NCI-H1417 (cell line): ENCODE measurements at places on chromosomes 13 and 19.

DNA sequence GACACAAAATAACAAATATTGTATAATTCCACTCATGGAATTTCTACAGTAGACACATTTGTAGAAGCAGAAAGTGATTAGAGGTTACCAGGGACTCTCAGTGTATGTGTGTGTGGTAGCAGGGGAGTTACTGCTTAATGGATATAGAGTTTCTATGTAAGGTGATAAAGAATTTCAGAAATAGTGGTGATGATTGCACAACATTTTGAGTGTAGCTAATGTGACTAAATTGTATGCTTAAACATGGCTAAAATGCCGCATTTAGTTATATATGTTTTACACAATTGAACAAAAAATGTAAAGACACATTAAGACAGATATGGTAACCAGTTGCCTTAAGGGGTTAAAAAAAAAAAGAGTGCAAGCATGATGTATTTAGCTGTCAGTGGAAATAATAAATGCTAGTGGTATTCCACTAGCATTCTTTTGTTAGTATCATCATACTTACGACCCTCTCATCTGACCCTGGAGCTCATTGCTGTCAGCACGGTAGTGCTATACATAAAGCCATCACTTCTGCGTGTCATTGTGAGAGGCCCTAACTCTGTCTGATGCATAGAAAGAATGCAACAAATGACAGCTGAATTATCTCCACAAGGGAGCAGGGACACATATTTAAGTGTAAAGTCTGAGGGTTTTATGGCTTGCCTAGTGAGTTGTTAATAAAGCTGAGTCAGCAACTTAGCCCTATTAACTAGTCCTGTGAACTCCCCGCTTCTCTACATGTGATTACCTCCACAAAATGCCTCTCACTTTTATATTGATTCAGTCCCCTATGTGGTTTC lies 134.1 kb upstream of the RXFP2 start:
- no peak for DNase-seq

DNA sequence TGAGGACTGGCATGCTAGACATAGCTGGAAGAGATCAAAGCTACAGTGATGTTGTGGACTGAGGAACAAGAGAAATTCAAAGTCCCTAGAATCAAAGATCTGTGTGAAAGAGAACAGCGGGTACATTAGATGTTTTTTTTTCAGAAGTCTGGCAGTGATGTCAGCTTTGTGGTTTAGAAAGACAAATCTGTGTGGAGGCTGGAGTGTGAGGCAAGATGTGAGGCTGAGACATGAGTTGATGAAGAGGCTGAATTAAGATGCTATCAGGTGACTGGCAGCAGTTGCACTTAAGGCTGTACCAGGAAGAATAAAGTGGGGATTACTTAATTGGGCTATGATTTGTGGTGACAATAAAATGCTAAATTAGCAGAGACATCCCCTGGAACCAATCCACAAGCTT lies 46.5 kb downstream of the DNAJC3 start:
- no peak for DNase-seq

DNA sequence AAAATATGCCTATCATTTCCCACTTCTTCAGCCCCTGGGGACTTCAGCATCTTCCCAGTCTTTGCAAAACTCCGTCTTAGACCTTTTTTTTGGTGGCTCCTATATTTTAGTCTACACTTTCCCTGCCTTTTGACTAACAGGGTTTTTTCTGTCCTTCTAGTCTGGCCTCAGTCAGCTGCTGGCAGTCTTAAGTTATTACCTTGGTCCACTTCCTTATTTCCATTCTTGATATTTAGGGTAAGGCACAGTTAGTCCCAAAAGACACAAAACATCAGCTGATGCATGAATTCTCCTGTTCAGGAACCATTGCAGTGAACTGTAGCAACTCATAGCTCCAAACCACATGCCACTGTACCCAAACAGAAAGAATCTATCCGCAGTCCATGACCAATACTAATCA lies 234.6 kb upstream of the RFC3 start:
- DNase-seq: no peak

DNA sequence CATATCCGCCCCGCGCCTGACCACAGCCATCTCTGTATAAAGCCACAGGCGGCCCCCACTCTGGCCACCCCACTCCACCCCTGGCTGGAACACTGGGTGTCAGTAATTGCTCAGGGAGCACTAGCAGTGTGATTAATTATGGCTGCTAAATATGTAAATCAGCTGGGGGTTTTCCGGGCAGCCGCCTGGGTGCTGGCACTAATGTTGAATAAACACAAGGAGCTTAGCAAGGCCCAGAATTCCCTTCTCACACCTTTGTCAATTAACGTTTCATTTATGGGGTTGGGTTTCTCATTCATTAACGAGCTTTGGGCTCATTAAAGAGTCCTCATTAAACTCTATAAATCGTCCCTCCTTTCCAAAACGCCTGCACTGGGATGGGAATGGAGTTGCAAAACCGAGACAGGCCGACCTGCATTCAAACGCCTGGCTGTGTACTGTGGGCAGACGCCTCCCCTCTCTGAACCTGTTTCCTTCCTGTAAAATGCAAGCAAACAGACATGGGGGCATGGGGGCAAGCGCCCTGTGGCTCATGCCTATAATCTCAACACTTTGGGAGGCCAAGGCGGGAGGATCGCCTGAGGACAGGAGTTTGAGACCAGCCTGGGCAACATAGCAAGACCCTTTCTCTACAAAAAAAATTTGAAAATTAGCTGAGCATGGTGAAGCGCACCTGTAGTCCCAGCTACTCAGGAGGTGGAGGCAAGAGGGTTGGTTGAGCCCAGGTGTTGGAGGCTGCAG lies 17.7 kb upstream of the OLFM2 start:
- DNase-seq: no peak

DNA sequence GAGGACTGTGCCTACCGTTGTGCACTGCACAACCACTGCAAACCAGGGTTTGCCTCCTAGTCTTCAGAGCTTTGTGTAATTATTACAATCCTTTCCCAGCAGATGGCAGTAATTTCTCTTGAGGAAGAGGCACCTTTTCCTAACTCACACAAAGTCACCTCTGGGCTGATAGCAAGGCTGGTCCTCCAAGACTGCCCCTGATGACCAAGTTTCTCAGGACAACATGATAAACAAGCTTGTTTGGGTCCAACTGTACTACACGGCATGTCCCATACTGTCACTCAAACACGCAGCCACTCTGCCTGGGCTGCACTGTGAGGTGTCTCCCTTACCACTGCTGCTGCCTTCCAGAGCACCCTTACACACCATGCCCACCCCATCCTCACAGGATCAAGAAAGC lies 39.3 kb downstream of the RFXAP start:
- DNase-seq: peak; percentile 43

- no peak for DNase-seq
Observed at GRCh38 chr19:633786-634639, 676 bp upstream of the POLRMT start.

GRCh38 chr13:59734393-59734792 lies 429.3 kb downstream of the DIAPH3 start:
- peak; percentile 73 for DNase-seq

- no peak for DNase-seq
Observed at GRCh38 chr19:29683009-29683408, 17.7 kb downstream of the PLEKHF1 start.

- DNase-seq: no peak
Observed at GRCh38 chr19:51145916-51146493, 3.9 kb downstream of the SIGLEC7 start.

- DNase-seq: no peak
Observed at GRCh38 chr13:79912403-79912802, 428.5 kb downstream of the SPRY2 start.

GRCh38 chr13:40985381-40986100 lies 33.6 kb downstream of the ELF1 start:
- no peak for DNase-seq

DNA sequence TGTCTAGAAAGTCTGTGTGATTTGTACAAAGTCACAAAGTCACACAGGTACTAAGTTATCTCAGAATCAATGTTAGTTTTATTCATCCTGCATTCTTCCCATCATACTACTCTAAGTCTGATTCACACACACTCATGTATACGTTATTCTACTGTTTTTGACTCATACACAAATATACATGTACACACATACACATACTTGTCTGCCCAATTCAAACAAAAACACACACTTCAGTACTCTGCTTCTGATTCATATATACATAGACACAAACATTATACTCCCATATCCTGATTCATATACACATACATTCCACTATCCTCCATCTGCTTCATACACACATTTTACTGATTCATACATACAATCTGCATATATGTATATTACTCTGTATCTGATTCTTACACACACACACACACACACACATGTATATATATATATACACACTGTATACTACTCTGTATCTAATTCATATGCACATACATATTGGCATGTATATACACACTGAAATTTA lies 69.3 kb downstream of the KLF12 start:
- no peak for DNase-seq

GRCh38 chr13:67769063-67769986 lies 539.2 kb upstream of the PCDH9 start:
- no peak for DNase-seq

GRCh38 chr19:47057328-47057727 lies 8.9 kb upstream of the TMEM160 start:
- no peak for DNase-seq

DNA sequence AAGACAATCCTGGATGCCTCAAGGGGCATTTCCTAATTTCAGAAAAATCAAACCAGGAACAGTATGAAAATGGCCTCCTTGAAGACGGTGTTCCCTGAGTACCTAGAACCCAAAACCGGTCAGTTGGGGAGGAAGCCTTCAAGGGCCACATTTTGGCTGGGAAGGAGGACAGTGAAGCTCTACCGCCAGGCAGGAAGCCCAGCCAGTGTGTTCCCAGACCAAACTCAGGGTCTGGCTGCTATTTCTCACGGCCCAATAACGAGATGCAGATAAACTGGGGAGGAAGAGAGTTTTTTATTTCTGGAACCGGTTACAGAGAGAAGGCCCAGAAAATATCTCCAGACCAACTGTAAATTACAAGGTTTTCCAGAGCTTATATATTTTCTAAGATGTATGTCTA lies 24.3 kb upstream of the CEACAM21 start:
- DNase-seq: no peak

- DNase-seq: no peak
Observed at GRCh38 chr13:24683351-24683750, 3.1 kb downstream of the ATP12A start.

GRCh38 chr19:23817519-23817918 lies 58.8 kb upstream of the ZNF681 start:
- no peak for DNase-seq

GRCh38 chr13:31755211-31755610 lies 15.9 kb downstream of the RXFP2 start:
- no peak for DNase-seq

DNA sequence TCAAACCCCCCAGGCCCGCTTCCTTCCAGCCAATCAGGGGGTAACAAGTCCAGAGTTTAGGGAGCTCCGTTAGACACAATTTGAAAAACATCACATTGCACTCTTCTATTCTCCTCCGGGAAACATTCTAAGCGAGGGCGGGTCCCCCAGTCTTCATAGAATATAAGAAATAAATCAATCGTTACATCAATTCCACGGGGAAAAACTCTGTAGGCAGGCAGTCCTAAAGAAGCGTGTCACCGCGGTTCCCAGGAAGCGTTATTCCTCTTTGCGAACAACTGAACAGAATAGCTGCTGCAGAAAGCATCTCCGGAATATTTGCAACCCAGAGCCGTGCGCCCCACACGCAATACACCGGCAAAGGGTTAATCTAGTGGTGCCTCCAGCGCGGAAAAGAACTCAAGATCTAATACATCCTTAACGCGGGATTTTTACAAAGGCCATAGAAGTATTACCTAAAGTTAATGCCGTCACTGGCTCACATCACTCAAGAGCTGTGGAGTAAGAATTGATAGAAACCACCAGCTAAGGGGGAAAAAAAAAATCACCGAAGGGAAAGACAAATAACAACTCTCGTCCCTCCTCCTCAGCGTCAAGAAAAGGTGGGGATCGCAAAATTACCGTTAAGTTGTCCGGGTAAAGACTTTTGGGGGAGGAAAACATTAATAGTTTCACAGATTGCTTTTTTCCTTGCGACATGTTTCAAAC lies 65.1 kb downstream of the KCNRG start:
- peak; percentile 54 for DNase-seq

DNA sequence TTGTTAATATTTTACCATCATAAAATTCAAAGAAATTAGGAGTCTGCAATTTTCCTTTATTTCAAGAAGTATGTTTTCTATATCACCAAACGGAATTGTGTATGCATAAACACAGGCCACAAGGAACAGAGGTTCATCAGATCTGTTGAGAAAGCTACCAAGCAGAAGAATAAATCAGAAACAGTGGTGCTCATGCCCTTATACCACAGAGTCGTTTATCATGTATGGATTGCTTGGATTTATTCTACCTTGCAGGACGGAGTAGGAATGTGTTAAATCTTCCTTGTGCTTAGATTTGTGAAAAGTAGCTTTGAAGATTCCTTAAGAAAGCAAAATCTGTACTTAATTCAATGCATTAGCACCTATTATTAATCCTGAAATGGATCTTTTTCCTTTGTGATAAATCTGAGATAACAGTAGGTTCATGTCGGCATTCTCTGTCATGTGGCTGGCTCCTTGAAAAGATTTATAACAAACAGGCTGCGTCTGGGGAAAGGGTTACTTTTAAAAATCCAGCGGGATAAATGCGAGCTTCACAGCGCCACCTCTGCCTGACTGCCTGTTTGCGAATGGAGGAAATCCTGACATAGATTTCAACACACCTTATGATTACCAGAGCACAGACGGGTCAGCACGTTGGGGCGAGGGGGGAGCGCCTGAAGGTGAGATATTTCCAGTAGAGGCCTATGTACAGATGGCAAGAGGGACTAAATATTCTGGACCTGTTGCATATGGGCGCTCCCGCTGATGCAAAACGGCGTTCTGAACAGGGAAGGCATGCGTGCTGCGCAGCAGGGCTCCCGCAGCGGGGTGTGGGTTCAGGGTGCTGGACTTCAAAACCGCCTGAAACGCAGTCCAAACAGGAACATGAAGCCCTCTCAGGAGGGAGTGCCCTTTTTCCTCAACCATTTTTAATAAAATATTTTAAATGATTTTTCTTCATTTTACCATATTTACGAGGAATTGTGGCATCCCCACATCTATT lies 445.5 kb upstream of the SGCG start:
- no peak for DNase-seq

DNA sequence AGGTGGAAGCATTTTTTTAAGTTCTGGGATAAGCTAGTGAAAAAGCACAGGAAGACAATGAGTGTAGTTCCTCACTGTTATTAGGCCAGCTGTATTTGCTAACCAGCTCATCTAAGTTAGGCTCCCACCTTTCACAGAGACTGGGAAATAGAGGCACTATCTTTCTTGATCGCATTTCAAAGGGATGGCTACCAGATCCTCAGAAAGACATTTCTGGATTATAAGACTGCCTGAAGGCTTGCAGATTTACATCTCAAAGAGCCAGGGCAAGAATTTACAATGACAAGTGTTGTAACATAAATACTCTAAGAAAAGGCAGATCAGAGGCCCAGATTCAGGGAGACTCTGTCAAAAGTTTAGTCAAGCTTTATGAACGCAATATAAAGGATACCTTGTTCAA lies 1005.5 kb downstream of the PCDH9 start:
- no peak for DNase-seq
